ENCODE measurements at places on chromosomes 5 and 9.

DNA sequence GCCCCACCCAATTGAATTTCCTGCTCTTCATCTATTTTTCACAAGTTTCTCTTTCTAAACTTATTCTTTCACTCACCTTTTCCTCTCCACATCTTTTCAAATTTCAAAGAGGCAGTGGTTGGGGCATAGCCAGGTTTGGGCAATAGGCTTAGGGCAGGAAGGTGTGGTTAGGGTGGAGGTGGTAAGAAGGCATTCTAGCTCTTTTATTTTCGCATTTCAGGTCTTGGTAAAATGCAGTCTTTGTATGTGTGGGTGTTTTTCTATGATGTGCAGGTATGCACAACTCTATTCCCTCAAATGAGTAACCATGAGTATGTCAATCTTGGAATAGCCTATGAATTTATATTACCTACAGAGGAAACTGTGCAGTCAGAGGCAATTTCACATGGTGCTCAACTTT, 129.8 kb upstream of the IFNE start:
- no peak for DNase-seq

DNA sequence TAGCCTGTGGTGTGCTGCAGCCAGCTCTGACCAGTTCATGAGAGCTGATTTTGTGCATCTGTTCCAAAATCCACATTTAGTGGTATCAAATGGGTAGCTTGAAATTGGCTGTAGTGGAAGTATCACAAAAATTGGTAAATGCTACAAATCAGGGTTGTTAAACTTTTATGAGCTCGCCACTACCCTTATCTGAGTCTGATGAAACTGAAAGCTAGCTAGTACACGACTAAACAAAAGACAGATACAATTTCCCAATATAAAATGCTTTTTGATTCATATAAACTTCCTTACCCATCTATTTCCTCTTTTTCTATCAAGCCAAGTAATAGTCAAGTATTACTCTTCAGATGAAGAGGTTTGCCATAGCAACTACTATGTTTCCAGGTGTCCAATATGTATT, 392.0 kb downstream of the TMEM161B start:
- no peak for DNase-seq

DNA sequence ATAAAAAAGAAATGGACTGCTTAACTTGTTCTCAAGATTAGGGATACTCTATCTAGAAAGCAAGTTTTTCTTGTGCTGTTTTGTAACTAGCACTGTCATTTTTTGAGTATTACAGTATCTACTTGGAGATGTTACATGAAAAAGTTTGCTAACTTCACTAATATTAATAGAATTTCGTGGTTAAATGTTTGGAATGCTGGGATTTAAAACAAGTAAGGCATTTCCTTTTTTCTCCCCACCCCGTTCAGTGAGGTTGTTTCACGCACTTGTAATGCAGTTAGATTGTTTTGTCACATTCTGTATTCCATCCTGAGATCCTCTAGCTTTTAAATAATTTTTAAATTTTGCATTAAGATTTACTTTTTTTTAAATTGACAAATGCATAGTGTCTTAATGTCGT, 20.0 kb upstream of the TEK start:
- DNase-seq, result no peak

GRCh38 chr9:136492978-136493522, 10.2 kb upstream of the SEC16A start:
- DNase-seq, result no peak

- DNase-seq, result no peak
Observed at GRCh38 chr9:130946766-130947617, 7.9 kb upstream of the FIBCD1 start.

- DNase-seq, result no peak
Observed at GRCh38 chr5:139064613-139065012, 133.6 kb downstream of the SIL1 start.

- no peak for DNase-seq
Observed at GRCh38 chr9:99016681-99017387, 73.1 kb downstream of the COL15A1 start.

DNA sequence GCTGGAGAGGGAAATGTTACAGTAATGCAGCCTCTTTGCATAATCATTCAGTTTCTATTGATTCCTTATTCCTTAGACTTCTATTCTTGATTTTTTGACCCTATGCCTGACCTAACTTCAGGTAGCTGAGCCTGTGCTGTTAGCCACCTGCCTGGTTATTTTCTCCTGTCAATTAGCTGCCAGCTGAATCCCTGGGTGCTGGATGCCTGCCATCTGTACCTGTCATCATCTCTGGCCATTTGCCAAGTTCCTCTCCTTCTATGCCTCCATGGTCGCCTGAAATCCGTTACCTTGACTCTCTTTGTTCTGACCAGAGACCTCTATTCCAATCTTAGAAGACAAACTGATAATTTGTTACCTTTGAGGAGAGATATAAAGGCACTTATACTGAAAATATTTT, 178.3 kb downstream of the CAVIN4 start:
- no peak for DNase-seq

DNA sequence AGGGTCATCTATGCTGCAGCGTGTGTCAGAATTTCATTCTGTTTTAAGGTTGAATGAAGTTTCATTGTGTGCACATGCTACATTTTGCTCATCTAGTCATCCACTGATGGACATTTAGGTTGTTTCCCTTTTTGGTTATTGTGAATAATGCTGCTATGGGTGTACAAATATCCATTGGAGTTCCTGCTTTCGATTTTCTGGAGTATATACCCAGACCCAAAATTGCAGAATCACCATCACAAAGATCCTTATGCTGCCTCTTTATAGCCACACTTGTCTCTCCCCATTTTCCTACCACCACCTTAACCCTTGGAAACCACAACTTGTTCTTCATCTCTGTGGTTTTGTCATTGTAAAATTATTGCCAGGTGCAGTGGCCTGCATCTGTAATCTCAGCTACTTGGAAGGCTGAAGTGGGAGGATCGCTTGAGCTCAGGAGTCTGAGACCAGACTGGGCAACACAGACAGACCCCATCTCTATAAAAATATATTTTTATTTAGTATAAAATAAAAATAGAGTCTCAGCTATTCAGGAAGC, 166.2 kb downstream of the HSD17B3 start:
- no peak for DNase-seq

GRCh38 chr5:75707911-75708509, 9.2 kb downstream of the POC5 start:
- no peak for DNase-seq

DNA sequence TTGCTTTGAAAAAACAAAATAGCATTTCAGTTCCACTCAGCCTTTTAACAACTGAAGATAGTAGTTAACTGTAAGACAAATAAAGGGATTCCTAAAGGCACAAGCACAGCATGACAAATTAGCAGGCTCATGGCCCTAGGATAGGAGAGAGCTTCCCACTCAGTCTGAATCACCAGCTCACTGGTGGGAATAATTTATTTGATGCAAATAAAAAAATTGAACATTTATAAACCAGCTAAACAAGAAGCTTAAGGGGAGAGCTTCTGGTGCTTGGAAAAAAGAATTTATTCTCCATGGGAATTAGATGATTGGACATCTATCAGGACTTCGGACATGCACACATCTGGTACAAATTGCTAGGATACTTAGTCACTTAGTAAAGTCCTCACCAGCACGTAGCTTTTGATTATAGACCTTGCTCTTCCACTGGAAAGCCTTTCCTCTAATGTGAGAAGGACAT, 294.1 kb upstream of the TNC start:
- DNase-seq, result no peak

DNA sequence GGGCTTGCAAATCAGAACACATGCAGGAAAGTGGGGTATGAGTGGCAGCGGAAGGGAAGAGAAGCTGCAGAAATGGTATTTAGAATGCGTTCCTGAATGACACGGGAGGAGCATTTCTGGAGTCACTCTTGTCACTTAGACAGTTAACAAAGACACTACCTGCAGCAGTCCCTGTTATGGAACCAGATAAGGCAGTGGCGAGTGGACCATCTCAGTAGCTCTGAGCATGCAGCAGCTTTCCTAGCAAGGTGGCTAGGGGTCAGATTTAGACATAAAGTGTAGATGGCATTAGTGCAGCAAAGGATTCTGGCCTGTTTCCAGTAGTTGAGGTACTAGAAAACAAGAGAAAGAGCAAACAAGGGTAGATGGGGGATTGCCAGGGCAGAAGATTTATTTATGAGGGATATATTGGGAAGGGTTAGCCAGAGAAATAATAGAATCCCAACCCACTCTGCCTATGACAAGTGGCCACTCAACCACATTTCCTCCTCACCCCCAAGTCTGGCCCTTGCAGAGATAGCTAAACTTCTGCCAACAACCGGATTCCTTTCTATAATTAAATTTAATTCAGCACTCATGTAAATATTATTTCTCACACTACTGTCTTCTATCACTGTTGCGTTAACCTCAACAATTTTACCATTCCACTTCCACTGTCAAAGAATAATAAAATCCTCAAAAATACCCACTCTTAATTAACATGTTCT, 201.6 kb downstream of the DCP2 start:
- no peak for DNase-seq

DNA sequence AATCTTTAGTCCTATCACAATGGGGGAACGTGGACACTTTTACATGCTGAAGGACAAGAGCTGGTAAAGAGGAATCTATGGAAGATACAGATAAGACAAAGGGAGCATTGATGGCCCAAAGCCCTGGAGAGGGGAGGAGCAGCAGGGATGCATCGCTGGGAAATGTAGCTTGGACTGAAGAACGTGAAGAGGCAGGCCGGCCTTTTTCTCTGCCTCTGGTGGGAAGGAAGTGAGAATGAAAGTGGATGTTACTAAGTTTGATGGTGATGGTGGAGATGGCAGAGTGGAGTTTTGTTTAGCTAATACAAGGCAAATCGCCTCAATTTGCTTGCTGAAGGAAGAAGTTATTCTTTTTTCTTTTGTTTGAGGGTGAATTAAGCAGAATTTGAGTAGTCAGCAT, 124.6 kb upstream of the TAF11L2 start:
- no peak for DNase-seq

- no peak for DNase-seq
Observed at GRCh38 chr9:2085716-2086115, 70.6 kb downstream of the SMARCA2 start.

DNA sequence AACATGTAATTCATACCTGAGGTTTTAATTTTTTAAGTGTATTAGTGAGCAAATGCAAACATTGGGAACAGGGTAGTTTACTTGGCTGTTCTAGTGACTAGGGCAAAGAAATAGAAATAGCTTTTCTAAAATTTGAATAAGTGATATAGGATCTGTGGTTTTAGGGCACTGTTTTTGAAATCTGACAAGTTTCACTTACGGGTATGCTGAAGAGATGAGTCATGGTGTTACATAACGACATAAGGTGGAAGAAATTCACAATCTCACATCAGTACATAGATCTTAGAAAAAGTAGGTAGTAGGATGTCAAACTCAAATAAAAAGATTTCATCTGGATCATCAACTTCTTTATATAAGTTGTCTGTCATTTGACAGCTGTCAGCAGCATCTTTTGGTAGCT, 772.3 kb downstream of the MAT2B start:
- DNase-seq, result no peak

DNA sequence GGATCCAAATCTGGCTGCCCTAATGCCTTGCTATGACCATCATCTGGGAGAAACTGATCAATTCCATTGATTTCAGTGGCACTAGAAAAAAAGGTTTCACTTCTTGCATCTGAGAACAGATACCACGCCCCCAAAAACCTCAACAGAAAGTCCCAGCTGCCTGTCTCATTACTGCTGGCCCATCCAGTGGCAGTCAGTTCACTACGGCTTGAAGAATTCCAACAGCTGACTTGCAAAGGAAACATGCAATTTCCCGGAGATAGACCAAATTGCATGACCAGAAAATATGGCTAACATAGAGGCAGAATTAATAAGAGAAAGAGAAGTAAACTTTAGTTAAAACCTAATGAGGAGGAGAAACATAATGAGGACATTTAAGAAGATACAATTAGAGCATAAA, 48.6 kb downstream of the UGCG start:
- no peak for DNase-seq

GRCh38 chr9:117720066-117720465, 15.9 kb downstream of the TLR4 start:
- no peak for DNase-seq

GRCh38 chr9:134344068-134344799, 18.0 kb downstream of the RXRA start:
- no peak for DNase-seq

DNA sequence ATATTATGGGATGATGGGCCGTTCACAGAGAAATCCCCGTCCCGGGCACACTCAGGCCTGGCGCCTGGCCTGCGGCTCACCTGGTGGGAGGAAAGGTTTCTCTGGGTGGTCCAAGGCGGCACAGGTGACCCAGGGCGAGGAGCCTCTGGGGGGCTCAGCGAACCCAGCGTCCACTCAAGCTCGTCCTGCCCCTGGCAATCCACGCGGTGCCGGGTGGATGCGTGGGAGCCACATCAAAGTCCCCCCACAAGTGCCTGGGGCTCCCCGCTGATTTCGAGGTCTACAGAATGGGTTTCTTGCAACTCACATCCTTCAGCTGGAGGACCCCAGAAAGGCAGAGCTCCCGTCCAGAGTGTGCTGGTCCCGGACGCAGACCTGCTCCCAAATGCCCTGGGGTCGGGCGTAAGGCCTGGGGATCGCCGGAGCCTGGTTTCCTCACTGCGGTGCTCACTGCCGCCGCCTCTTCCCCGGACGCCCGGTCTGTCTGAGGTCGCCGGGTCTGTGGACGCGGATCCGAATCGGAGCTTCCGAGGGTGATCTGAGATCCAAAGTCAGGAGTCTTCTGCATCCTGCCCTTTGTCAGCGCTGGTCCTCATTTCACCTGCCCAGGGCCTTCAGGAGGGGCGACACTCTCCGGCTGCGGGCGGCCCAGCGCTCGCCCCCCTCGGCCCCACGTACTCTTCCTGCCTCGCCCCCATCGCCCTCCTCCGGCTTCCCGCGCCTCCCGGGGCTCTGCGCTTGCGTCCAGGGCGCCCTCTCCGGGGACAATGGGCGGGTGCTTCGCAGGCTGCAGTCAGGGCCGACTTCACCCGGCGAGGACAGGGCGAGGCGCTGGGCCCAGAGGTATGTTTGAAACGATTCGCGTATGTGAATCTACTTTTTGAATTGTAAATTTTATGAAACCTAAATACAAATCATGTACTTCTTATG, 20.0 kb upstream of the RUFY1 start:
- DNase-seq, result no peak

- DNase-seq, result peak; percentile 46
Observed at GRCh38 chr5:140794595-140795258, at the start of gene PCDHA2. Gene PCDHA2 (plus strand): TSS chr5:140794852.

GRCh38 chr9:72588336-72588735, 66.9 kb downstream of the TMC1 start:
- DNase-seq, result no peak

- DNase-seq, result no peak
Observed at GRCh38 chr5:116313366-116313765, 228.5 kb downstream of the COMMD10 start.

- DNase-seq, result no peak
Observed at GRCh38 chr9:101437806-101438232, 2.2 kb upstream of the ALDOB start.

DNA sequence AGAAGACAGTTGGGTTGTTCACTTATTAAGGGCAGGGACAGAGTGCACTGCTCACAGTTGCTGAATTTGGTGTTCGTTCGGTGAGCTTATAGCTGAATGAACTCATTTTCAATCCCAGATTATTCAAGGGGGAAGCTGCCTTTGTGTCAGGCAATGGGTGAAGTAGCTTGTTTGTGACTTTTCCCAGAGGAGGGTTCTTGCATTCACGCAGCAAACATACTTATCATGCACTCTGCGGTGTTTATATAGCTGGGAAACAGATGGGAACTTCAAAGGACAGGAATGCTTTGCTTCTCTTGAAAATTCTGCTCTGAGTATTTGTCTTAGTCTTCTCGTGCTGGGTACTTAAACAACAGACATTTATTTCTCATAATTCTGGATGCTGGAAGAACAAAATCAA, 64.7 kb upstream of the ABCA1 start:
- no peak for DNase-seq

GRCh38 chr5:122816756-122817155, 28.7 kb upstream of the SNX24 start:
- no peak for DNase-seq
